ENCODE measurements at places on chromosomes 7 and 10. TPM values are rescaled to one million over a fixed set of nuclear protein-coding genes. Genes with fewer than 3 reads are reported as not detected.

Gene HYAL4
- total RNA-seq = not detected

Gene CDHR3
- total RNA-seq = 2.6 TPM

Gene PAX4
- not detected for total RNA-seq

Gene TWIST1
- total RNA-seq = 47.8 TPM

Gene ACTL6B
- total RNA-seq = not detected

Gene EPHA1
- not detected for total RNA-seq

Gene AFAP1L2
- not detected for total RNA-seq

Gene ANKRD30A
- total RNA-seq = not detected

Gene OR6V1
- not detected for total RNA-seq

Gene GPR26
- total RNA-seq = not detected

Gene PKD2L1
- total RNA-seq = not detected

Gene CCDC3
- total RNA-seq = not detected

Gene IFIT1B
- total RNA-seq = not detected

Gene POU6F2
- not detected for total RNA-seq

Gene WDR86
- total RNA-seq = 0.25 TPM

Gene ACSM6
- total RNA-seq = not detected

Gene ANKRD1
- 10.9 TPM for total RNA-seq

Gene GNAT3
- total RNA-seq = not detected

Gene HTRA1
- 405 TPM for total RNA-seq

Gene TUBAL3
- total RNA-seq = not detected

Gene ADARB2
- total RNA-seq = not detected

Gene CPA2
- not detected for total RNA-seq

Gene GPC2
- 0.22 TPM for total RNA-seq

Gene LLCFC1
- not detected for total RNA-seq

Gene KLHL7
- total RNA-seq = 57.7 TPM

Gene ZNF425
- 3.8 TPM for total RNA-seq

Gene SPAM1
- total RNA-seq = not detected

Gene FAM237B
- not detected for total RNA-seq

All from GM23248 (cell line).